Activated naive CD4-positive, alpha-beta T cell treated with Interleukin-2 at 50 U/mL for 16 hours (primary cell): ENCODE measurements at places on chromosomes 7 and 10.

GRCh38 chr7:144497282-144497681 lies 93.8 kb upstream of the NOBOX start:
- no peak for DNase-seq

- DNase-seq = no peak
Observed at GRCh38 chr10:34183016-34183796, 631.9 kb downstream of the PARD3 start.

GRCh38 chr10:34001087-34001580 lies 666.7 kb upstream of the NRP1 start:
- DNase-seq = no peak

GRCh38 chr10:76197293-76197692 lies 765.9 kb downstream of the LRMDA start:
- DNase-seq = no peak
